ENCODE measurements at places on chromosomes 1 and 21. TPM values are rescaled to one million over a fixed set of nuclear protein-coding genes. Genes with fewer than 3 reads are reported as not detected.

TMPRSS15 gene
- 4.1 TPM for total RNA-seq

GRCh38 chr1:22275626-22276395 lies 132.9 kb upstream of the WNT4 start:
- H3K4me3 ChIP-seq, result no peak overlapping the region
- no peaks in the 10 kb centered on the region for H3K36me3 ChIP-seq
- H3K27me3 ChIP-seq, result no peaks in the 10 kb centered on the region

FBLIM1 gene
- 78.3 TPM for total RNA-seq

CFAP298 gene
- total RNA-seq, result 41.1 TPM

GRCh38 chr1:41072051-41072450 lies 50.5 kb upstream of the SLFNL1 start:
- no peak for DNase-seq
- no peaks in the 10 kb centered on the region for H3K27me3 ChIP-seq
- no peak overlapping the region for H3K27ac ChIP-seq

C1QB gene
- total RNA-seq, result not detected

GRCh38 chr1:45892068-45892785 lies 88.8 kb downstream of the MAST2 start:
- H3K27ac ChIP-seq, result no peak overlapping the region
- H3K27me3 ChIP-seq, result no peaks in the 10 kb centered on the region
- peaks cover 1% of the 10 kb centered on the region for H3K4me1 ChIP-seq
- H3K36me3 ChIP-seq, result peaks cover 8% of the 10 kb centered on the region

DNA sequence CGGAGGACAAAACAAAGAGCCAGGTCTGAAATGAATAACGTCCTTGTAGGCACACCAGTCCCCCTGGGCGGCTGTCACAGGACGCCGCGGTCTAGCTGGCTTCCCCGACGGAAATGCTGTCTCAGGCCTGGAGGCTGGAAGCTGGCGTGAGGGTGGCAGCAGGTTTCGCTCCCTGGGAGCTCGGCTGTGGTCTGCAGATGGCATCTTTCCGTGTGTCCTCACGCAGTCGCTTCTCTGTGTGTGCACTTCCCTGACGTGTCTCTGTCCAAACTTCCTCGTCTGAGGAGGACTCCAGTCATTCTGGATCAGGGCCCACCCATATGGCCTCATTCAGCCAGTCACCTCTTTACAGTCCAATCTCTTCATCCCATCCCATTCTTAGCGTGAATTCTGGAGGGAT lies 14.2 kb downstream of the TNFRSF14 start:
- H3K27me3 ChIP-seq, result peaks cover 8% of the 10 kb centered on the region
- H3K36me3 ChIP-seq, result no peaks in the 10 kb centered on the region
- DNase-seq, result no peak
- peaks cover 3% of the 10 kb centered on the region for H3K4me1 ChIP-seq
- H3K4me3 ChIP-seq, result no peak overlapping the region
- no peak overlapping the region for H3K27ac ChIP-seq

GNAT2 gene
- not detected for total RNA-seq

MEX3A gene
- total RNA-seq, result 31.0 TPM

DNA sequence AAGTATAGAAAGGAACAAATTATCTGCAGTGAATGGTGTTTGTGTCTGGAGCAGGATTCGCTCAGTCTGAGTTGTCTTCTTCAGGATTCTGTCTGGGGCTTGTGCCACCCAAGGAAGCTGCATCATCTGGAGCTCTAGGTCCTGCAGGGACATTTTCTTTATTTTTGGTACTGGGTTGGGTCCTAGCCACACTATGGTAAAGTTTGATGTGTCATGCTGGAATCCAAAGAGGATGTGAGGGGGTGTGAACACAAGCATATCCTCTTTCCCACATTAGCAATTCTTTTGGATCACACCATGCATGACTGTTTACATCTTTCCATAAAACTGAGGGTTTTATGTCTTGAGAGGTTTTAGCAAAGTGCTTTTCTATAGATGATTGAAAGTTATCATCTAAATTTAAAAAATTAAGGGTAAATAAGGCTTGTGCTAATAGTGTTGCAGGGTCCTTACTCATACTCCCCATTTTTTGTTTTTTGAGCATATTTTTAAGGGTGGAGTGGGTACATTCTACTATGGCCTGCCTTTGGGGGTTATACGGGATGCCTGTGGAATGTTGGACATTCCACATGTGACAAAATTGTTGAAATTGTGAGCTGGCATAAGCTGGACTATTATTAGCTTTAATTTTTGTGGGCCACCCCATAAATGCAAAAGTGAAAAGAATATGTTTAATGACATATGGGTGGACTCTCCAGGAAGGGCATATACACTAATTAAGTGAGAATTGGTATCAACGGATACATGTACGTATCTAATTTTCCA lies 152.0 kb upstream of the HMCN1 start:
- H3K27me3 ChIP-seq, result no peaks in the 10 kb centered on the region
- peaks cover 5% of the 10 kb centered on the region for H3K36me3 ChIP-seq
- no peaks in the 10 kb centered on the region for H3K4me1 ChIP-seq
- no peak overlapping the region for H3K4me3 ChIP-seq

DNA sequence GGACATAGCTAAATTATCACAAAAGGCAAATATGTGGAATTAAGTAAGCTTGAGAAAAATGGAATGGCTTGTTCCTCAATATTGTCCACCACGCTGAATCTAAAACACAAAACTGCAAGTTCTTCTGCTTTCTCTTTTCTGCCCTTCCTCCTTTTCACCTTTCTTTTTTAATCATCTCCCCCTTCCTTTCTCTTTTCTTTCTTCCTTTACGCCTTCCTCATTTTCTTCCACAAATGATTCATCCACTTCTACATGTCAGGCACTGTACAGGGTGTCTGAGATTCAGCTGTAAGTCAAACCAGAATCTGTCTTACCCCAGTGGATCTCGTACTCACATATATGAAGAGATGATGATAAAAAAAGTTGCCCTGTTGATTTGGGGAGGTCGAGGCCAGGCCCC lies 1182.5 kb downstream of the MRPL39 start:
- no peaks in the 10 kb centered on the region for H3K27me3 ChIP-seq
- no peak overlapping the region for H3K4me3 ChIP-seq
- DNase-seq, result no peak
- H3K36me3 ChIP-seq, result no peaks in the 10 kb centered on the region
- no peak overlapping the region for H3K27ac ChIP-seq

GJA4 gene
- 0.87 TPM for total RNA-seq

GRCh38 chr1:87575528-87575927 lies 246.8 kb downstream of the LMO4 start:
- H3K27ac ChIP-seq, result no peak overlapping the region
- H3K36me3 ChIP-seq, result no peaks in the 10 kb centered on the region
- H3K27me3 ChIP-seq, result no peaks in the 10 kb centered on the region
- H3K4me1 ChIP-seq, result no peaks in the 10 kb centered on the region
- no peak for DNase-seq

DNA sequence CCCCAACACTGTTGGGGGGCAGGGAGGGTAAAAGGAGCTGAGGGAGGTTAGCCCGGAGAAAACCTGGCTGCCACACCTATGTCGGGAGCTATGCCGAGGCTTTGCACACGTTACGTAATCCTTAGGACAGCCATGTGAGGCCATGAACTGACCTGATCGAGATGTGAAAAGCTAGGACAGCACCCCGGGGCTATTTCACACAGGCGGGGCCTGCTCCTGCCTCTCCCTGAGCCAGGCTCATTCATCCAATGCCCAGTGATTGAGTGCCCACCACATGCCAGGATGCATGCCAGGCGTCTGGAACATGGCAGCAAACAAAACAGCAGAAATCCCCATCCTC lies 30.2 kb downstream of the LDLRAP1 start:
- no peak for DNase-seq
- no peak overlapping the region for H3K4me3 ChIP-seq
- no peaks in the 10 kb centered on the region for H3K36me3 ChIP-seq

DESI2 gene
- total RNA-seq, result 27.5 TPM

DNA sequence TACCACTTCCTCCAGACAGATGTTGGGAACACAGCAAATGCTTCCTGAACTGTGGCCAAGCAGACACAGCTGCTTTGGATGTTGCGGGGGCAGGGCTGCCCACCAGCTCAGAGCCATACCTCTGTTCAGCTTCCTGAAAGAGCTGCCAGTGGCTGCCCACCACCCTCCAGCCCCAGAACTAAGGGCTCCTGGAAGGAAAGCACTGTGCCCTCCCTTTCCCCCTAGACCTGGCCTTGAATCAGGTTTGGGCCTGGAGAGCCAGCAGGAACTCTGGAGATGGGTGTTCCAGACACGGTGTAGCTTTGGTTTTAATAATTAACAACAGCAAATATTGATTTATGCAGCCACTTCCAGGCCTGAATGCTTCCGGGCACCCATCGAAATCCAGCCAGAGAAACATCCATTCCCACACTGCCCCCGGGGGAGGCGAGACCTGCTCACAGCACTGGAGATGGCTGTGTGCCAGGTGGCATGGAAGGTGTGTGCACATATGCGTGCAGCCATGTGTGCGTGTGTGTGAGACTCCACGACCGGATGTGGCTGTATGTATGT lies 45.7 kb downstream of the RAP1GAP start:
- peak overlapping the region; percentile 84 for H3K4me3 ChIP-seq
- no peak for DNase-seq
- H3K4me1 ChIP-seq, result peaks cover 14% of the 10 kb centered on the region
- peaks cover 13% of the 10 kb centered on the region for H3K27me3 ChIP-seq
- H3K27ac ChIP-seq, result peak overlapping the region; percentile 75

RGS13 gene
- total RNA-seq, result not detected

DNA sequence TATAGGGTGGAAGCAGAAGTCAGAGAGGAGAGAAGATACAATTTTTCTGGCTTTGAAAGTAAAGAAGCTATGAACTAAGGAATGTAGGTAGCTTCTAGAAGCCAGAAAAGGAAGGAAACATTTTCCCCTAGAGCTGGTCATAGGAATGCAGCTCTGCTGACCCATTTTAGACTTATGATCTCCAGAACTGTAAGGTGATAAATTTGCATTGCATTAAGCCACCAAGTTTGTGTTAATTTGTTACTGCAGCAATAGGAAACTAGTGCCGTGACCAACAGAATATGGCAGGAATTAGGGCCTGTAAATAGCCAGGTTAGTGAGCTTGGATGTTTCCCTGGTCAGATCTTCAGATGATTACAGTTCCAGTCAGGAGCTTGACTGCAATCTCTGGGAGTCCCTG lies 244.3 kb upstream of the C1orf105 start:
- no peak overlapping the region for H3K27ac ChIP-seq
- no peak overlapping the region for H3K4me3 ChIP-seq
- peaks cover 20% of the 10 kb centered on the region for H3K4me1 ChIP-seq
- no peak for DNase-seq

DNA sequence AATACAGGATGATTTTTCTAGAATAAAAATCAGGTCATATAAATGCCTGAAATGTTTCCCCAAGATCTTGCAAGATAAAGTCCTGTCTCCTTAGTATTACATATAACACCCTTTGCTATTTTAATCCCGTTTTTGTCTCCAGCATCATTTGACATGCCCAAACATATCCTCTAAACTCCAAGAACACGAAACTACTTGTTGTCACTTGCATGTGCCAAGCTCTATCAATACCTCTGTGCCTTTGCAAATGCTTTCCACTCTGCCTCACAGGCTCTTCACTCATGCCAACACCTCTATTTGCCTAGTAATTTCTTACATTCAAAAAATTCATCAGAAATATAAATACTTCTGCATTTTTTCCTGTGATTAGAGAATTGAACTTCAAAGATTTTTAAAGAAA lies 37.9 kb downstream of the LRRIQ3 start:
- no peaks in the 10 kb centered on the region for H3K4me1 ChIP-seq
- no peak for DNase-seq
- H3K36me3 ChIP-seq, result no peaks in the 10 kb centered on the region
- no peak overlapping the region for H3K4me3 ChIP-seq
- H3K27ac ChIP-seq, result no peak overlapping the region

DNA sequence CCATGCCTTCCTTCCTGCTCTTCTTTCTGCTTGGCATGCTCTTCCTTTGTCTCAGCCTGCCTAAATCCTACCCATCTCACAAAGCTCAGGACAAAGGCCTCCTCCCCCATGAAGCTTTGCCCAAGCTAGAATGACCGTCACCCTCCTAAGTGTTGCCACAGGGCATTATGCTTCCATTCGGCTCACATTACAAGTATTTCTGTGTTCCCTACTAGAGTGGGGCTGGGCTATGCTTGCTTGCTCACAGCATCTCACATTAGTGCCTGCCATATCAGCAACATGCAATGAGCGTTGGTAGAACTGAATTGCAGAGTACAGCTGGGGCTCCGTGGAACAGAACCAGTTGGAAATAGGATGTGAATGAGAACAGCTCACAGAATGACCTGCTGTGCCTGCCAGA lies 82.8 kb downstream of the CD58 start:
- peaks cover 29% of the 10 kb centered on the region for H3K4me1 ChIP-seq
- H3K4me3 ChIP-seq, result no peak overlapping the region
- DNase-seq, result no peak
- H3K27me3 ChIP-seq, result no peaks in the 10 kb centered on the region
- no peaks in the 10 kb centered on the region for H3K36me3 ChIP-seq

SLC44A5 gene
- 1.3 TPM for total RNA-seq

PTPN7 gene
- total RNA-seq, result not detected

GRCh38 chr1:206513312-206514111 lies 6.2 kb downstream of the RASSF5 start:
- no peak for DNase-seq
- H3K27me3 ChIP-seq, result peaks cover 43% of the 10 kb centered on the region
- peaks cover 36% of the 10 kb centered on the region for H3K4me1 ChIP-seq
- no peaks in the 10 kb centered on the region for H3K36me3 ChIP-seq
- peak overlapping the region; percentile 20 for H3K4me3 ChIP-seq

PRAMEF7 gene
- not detected for total RNA-seq

GRCh38 chr1:19534281-19534680 lies 48.9 kb upstream of the CAPZB start:
- H3K27ac ChIP-seq, result no peak overlapping the region
- no peaks in the 10 kb centered on the region for H3K4me1 ChIP-seq
- DNase-seq, result no peak
- H3K27me3 ChIP-seq, result no peaks in the 10 kb centered on the region
- H3K4me3 ChIP-seq, result no peak overlapping the region

DNA sequence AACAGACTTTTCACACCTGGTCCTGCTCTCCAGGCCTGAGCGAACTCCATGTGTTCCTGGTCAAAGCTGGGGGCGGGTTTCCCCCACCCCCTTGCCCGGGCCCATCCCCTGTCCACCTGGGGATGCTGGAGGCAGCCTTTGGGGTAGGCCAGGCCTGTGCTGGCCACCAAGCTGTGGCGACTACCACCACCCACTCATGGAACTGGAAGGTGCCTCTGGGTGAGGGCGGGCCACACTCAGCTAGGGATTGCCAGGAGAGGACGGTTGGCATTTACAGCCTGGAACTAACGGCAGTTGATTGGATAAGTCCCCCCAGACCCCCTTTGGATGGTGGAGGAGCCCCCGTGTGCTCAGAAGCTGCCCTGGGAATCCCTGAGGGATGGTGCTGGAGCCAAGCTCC lies 7.9 kb downstream of the S100B start:
- H3K27ac ChIP-seq, result no peak overlapping the region
- H3K4me1 ChIP-seq, result peaks cover 19% of the 10 kb centered on the region
- H3K27me3 ChIP-seq, result no peaks in the 10 kb centered on the region
- peaks cover 3% of the 10 kb centered on the region for H3K36me3 ChIP-seq
- no peak for DNase-seq

POLR3C gene
- 27.6 TPM for total RNA-seq

- no peaks in the 10 kb centered on the region for H3K27me3 ChIP-seq
- H3K27ac ChIP-seq, result no peak overlapping the region
- DNase-seq, result no peak
- peaks cover 10% of the 10 kb centered on the region for H3K36me3 ChIP-seq
Measured at GRCh38 chr1:202858789-202859414, 30.0 kb downstream of the RABIF start.

GRCh38 chr1:184533915-184534314 lies 147.1 kb downstream of the C1orf21 start:
- H3K4me3 ChIP-seq, result no peak overlapping the region
- peaks cover 30% of the 10 kb centered on the region for H3K36me3 ChIP-seq
- peaks cover 5% of the 10 kb centered on the region for H3K4me1 ChIP-seq
- H3K27me3 ChIP-seq, result no peaks in the 10 kb centered on the region
- DNase-seq, result no peak
- no peak overlapping the region for H3K27ac ChIP-seq

DNAI4 gene
- total RNA-seq, result 7.6 TPM

Data from type B pancreatic cell (in vitro differentiated cells).